ENCODE measurements at places on chromosomes 6 and 20.

GRCh38 chr20:43507150-43508080 lies at the start of gene L3MBTL1:
L3MBTL1 (plus strand) TSS chr20:43507697; CDS start chr20:43513504, 5,807 bp downstream.
- no peak for DNase-seq

DNA sequence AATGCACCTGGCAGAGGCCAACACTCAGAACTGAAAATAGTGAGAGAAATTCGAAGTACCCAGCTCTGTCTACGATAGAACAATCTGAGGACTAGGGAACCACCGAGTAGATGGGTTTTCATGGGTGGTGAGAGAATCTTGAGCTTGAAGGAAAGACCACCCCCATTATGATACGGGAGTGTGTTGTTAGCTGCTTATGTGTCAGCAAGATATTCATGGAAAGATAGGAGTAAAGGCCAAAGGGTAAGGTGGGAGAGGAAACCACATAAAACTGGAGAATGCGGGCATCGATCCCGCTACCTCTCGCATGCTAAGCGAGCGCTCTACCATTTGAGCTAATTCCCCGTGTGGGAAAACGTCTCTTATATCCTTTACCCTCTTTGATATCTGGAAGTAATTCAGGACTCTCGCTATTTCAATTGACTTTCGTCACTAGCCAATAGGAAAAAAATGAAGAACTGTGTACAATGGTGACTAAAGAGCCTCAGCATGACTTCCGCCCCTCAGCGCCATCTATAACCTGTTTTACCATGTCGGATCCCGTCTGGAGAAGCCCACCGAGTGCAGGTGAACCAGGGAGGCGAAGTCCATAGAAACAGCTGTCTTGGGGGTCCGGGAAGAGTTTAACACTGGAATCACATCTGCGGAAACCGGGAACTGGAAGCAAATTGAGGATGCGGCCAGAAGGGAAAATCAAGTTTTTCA lies 25.0 kb upstream of the ABT1 start:
- DNase-seq, result peak; percentile 55

- DNase-seq, result peak; percentile 9
Observed at GRCh38 chr6:107488875-107489635, 862 bp upstream of the SOBP start.

- no peak for DNase-seq
Observed at GRCh38 chr6:67352717-67353116, 1282.4 kb upstream of the ADGRB3 start.

GRCh38 chr20:62822788-62823651 lies 6.2 kb downstream of the COL9A3 start:
- DNase-seq, result no peak

Data from stimulated activated CD4-positive, alpha-beta T cell treated with anti-CD3 and anti-CD28 coated beads, TNF-alpha, amount 100 ng/mL, for 24 hours (primary cell).